ENCODE measurements at places on chromosomes 7 and 10.

- peak; percentile 21 for DNase-seq
Measured at GRCh38 chr7:3695602-3696001, 394.6 kb downstream of the SDK1 start.

GRCh38 chr10:132410056-132410778, 13.2 kb downstream of the PWWP2B start:
- no peak for DNase-seq

DNA sequence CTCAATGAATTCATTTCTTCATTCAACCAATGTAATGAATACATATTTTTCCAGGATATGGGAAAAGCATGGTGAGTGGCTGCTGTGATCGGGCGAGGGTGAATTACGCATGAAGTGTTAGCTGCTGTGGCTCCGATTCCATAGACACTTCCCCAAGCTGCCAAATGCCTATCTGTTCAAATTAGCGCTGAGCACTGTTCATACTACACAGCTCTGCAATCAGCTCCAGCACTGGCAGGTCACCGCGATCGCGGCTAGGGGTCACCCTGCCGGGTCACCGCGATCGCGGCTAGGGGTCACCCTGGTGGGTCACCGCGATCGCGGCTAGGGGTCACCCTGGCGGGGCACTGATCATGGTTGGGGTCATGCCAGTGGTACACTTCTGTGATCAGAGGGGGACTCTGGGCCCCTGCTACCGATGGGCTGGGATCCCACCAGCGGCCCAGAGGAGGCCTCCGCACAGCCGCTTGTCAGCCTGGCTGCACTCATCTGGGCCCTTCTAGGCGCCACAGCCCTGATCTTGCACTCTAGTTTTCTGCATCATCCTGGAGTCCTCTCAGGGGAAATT, 49.3 kb downstream of the JAKMIP3 start:
- no peak for DNase-seq

- no peak for DNase-seq
Measured at GRCh38 chr10:52469970-52470705, 156.1 kb downstream of the DKK1 start.

GRCh38 chr7:84583331-84583730, 388.7 kb upstream of the SEMA3A start:
- no peak for DNase-seq

GRCh38 chr10:112026438-112026837, 157.1 kb downstream of the GPAM start:
- no peak for DNase-seq

- no peak for DNase-seq
Measured at GRCh38 chr7:57328457-57328856, 121.5 kb upstream of the ZNF716 start.

Measured in globus pallidus (tissue), 1 donor.